ENCODE measurements at places on chromosomes 4 and X.
A peak's percentile ranks its signal among the peaks of the same experiment; 100 is the strongest.

DNA sequence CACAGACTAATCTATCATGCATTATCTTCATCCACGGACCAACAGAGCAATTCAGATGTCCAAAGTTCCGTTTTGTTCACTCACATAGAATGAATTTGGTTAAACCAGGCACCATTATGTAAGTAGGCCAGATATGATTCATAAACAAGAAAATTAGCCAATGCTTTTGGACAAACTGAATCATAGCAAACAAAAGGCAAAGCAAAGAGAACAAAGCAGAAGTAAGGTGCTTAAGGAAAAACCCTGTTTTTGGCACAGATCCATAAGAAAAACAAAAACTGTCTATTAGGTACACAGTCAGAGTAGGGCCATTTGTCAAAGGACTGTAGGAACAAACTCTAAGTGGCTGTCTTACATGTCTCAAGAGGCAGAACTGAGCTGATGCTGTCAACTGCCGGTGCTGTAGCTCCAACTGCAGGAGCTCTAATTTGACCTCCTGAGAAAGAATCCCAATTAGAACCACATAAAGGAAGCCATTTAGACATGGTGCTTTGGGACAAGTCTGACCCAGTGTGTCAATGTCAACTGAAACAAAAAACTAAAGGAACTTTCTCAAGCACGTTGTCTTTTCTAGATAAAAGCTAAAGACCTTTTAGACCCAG is 146.7 kb downstream of the COL25A1 start:
- DNase-seq: no peak

- no peak for DNase-seq
Measured at GRCh38 chrX:100405424-100405823, 4.6 kb downstream of the PCDH19 start.

- peak; percentile 77 for DNase-seq
Measured at GRCh38 chr4:176319704-176320339, at the start of gene SPCS3. Gene SPCS3, plus strand, starts transcription at chr4:176319966. Its CDS starts 111 bp downstream, at chr4:176320077.

GRCh38 chrX:44099366-44099765 is 126.2 kb upstream of the NDP start:
- no peak for DNase-seq

- no peak for DNase-seq
Measured at GRCh38 chrX:134813697-134814096, 155.4 kb upstream of the PLAC1 start.

DNA sequence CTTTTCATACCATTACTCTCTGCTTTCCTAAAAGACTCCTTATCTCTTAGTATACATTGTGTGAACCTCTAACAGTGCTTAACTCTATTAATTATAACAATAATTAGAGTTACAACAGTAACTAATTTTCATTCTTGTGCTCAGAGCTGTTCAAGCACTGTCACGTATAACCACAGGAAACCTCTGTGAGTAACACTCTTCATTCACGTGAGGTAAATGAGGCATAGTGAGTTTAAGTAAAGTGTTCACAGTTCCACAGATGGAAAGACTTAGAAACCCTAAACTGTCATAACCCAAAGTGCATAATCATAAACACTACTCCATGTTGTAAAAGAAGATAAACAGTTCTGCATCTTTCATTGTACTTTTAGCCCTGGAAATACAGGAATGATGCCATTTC is 222.4 kb downstream of the CCSER1 start:
- no peak for DNase-seq

GRCh38 chr4:150357829-150358228 is 224.1 kb upstream of the MAB21L2 start:
- no peak for DNase-seq

DNA sequence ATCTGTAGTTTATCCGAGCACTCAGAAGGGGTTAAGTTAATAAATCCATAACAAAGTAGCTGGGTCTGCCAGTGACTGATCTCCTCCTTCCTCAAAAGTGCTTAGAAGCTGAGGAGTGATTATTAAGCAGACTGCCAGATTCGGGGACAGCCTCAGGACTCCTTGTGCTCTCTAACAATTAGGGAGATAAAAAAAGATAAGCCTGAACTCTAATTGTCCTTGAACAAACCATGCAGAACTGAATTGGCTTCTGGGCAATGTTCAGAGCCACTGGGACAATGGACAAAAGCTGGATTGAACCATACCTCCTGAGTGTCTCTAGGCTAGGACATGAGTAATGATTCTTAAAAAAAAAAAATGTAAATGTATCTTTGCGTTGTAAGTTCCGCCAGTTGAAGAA is 22.7 kb upstream of the GRPR start:
- DNase-seq: no peak

DNA sequence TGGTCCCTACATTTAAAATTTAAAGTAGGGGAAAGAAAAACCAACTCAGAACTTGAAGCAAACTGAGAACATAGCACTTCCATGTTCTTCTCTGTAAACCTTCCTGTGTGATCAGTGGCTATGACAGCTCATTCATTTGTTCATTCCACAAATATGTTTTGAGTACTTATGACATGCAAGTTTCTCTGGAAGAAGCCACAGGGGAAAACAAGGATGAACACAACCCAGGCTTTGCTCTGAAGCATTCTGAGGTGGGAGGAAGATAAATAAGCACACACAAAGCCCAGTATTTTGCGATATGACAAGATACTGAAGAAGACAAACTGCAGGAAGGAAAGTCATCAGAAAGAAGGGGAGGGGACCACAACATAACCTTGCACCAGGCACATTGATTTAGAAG is 96.4 kb downstream of the CHIC2 start:
- DNase-seq: no peak

DNA sequence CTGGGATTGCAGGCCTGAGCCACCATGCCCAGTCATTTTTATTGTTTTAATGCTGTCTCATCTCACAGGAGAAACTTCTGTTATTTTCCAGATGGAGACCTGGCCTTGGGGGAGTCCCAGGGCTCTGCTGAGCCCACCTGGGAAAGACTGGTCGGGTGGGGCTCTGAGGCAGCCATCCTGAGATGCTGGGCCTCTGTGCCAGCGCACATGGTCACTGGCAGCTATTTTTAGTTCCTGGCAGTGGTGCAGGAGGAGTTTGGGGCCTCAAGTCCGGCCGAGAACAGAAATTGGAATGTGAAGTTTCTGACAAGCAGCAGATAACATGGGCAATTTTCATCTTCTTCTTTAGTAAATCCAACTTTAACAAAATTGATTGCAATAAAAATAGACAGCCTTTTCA is 44.5 kb downstream of the SORCS2 start:
- DNase-seq: no peak

- no peak for DNase-seq
Measured at GRCh38 chrX:10514891-10515290, 105.5 kb downstream of the MID1 start.

DNA sequence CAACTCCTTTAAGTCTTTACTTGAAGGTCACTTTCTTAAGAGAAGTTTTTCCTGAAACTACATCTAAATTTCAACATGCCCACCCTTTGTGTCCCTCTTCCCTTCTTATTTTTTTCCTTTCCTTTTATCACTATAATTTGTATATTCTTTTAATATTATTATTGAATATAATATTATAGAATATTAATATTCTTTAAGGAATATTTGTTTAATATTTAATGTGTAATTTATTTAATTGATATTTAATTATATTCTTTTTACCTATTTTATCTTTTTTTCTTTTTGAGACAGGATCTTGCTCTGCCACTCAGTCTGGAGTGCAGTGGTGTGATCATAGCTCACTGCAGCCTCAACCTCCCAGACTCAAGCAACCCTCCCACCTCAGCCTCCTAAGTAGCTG is 114.8 kb downstream of the KDR start:
- no peak for DNase-seq

DNA sequence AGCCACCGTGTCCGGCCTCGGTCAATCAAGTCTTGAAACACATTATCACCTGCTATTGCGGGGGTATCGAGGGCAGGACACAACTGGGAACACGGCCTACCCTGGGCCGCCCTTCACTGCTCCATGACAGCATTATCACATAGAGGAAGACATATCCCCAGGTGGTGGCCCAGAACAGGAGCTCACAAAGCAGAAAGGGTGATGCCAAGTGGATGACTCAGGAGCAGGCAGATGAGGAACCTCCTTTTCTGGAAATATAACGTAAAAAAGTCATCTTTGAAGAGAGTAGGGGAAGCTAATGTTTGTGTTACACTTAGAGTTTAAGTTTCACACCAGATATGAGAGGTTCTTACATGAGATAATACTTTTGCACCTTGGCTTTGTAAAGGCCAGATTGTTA is 5.3 kb upstream of the SUPT20HL1 start:
- DNase-seq: no peak

GRCh38 chr4:4641254-4641653 is 99.4 kb upstream of the STX18 start:
- DNase-seq: no peak

DNA sequence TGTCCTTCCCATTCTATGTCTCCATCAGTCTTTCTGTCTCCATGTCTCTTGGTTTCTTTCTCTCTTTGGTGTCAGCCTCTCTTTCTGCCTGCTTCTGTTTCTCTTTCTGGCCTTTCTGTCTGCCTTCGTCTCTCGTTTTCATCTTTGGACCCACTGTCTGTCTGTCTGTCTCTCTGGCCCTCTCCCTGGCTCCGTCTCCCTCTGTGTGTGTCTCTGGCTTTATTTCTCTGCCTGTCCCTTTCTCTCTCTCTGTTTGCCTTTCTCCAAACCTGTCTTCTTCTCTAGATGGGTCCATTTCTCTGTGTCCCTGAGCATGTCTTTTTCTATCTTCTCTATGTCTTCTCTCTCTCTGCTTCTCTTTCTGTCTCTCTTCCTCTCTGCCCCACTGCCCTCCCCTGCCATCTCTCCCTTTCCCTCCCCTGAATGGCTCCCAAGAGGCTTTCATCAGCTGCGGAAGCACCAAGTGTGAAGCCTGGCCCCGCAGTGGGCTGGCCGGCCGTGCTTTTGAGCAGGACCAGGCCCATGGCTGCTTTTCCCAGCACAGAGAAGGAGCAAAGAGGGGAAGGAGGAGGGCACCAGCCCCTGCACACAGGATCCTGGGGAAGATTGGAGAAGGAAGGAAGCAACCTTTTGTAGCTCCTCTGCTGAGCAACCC is 57.4 kb downstream of the PJA1 start:
- DNase-seq: no peak

GRCh38 chr4:79495447-79495846 is 87.4 kb upstream of the GK2 start:
- no peak for DNase-seq

GRCh38 chrX:113399506-113400192 is 559.0 kb upstream of the AMOT start:
- DNase-seq: no peak

DNA sequence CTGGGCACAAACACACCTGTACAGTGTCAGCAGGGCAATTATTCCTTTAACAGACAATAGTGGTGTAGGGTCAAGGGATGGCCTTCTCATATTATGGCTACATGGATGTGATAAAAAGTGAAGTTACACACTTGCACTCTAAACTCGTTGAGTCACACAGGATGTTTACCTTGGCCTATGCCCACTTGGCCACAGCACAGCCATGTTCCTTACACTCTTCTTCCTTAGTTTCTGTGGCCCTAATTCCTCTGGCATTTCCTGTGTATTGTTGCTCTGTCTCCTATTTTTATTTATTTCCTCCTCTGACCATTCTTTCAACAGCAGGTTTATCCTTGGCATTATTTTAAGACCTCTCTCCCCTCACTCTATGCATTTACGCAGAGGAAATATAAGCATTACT is 86.8 kb upstream of the NPFFR2 start:
- no peak for DNase-seq

GRCh38 chr4:173211838-173212237 is 43.2 kb downstream of the GALNT7 start:
- no peak for DNase-seq

DNA sequence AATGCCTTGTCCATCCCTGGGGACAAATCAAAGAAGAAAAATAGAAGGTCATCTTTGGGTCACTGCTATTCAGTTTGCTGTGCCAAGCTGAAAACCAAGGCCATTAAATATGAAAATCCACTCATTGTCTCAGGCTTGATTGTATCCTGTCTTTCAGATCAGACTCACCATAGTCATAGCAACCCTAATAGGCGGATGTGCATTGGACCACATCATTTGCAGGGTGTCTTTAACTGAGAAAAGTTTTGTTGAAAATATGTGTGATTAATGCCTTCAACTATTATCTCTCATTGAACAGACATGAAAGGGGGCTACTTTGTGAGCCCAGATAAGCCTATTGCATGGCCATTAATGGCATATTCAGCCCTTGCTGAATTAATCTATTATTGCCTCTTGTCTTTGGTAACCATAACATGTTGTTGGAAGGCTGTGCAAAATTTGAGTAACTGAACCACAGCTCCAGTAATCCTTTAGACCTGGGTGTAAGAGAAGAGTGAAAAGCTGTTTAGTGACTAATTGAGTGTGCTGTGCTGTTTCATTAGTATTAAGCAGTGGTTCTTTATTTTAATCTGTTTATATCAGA is 453.6 kb upstream of the EPHA5 start:
- no peak for DNase-seq

- DNase-seq: no peak
Measured at GRCh38 chr4:955161-955921, 18.0 kb downstream of the DGKQ start.

DNA sequence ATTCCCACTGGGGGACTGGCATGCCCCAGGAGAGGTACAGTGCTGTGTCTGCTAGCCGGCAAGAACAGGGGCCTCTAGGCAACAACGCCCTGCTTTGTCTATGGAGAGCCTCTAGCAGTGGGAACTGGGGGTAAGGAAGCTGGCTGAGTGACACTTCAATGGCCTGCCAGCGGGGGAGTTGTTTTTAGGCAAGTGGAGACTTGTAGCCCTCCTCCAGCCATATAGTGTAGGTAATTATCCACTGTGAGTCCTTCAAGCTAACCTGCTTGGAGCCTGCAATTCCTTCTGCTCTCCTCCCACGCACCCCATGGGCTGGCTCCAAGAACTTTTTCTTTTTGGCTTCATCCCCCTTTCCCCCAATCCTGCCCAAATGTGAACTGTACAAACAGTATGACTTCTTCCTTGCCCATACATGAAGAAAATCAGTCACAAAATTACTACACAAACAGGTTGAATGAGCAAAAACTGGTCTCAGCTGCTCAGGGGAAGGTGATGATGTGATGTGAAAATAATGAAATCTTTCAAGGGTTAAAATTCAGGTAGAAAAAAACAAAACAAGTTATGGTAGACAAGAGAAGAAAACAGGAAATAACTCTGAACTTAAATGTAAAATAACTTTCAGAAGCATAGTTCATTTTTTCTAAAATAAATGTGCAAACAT is 33.1 kb downstream of the LEF1 start:
- DNase-seq: peak; percentile 58

GRCh38 chr4:176432811-176433540 is 113.2 kb downstream of the SPCS3 start:
- DNase-seq: no peak

DNA sequence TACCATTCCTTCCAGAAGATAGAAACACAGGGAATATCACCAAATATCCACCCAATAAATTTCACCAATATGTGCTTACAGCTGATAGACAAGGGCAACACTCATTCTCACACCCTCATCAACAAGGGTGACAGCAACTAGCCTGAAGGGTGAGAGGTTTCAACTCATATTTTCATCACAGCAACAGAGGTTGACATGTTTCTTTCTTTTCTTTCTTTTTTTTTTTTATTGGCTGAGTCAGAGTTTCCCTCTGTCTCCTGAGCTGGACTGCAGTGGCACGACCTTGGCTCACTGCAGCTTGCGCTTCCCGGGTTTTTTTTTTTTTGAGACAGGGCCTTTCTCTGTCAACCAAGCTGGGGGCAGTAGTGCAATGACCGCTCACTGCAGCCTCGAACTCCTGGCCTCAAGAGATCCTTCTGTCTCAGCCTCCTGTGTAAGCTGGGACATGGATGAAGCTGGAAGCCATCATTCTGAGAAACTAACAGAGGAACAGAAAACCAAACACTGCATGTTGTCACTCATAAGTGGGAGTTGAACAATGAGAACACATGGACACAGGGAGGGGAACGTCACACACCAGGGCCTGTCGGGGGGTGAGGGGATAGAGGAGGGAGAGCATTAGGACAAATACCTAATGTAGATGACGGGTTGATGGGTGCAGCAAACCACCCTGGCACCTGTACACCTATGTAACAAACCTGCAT is 27.5 kb upstream of the ASMTL start:
- DNase-seq: no peak
